Stimulated activated CD8-positive, alpha-beta memory T cell treated with anti-CD3 and anti-CD28 coated beads, Interleukin-15, amount 100 ng/mL, for 24 hours (primary cell): ENCODE measurements at places on chromosomes 13 and 19.

DNA sequence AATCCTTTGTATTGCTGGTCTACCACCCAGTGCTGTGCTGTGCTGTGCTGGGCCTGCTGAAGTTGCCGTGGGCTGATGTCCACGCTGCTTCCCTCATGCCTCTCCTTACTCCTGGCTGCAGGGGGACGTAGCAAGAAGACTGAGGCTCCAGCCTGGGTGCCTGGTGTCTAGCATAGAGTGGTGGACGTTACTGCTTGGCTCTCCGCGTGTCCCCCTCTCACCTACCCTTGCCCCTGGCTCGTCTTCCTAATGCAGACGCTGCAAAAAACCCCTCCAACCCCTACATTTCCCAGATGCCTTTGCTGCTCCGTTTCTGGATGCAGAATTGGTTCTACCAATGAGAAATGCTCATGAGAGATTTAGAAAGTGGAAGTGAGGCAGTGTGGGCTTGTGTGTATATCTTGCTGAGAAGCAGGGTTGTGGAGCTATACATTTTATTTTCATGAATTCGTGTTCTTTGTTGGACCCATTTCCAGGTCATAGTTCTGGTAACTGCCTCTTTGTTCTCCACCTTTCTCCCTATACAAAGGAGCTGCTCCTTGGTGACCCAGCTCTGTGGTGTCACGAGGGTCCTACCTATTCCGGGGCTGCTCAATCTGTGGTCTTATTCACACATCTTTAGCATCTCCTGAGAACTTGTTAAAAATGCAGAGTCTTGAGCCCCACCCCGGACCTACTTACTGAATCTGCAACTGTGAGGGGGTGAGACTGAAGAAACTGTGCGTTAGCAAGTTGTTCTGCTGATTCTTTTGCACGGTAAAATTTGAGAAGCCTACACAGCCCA, 7.9 kb upstream of the DENND1C start:
- DNase-seq = no peak

DNA sequence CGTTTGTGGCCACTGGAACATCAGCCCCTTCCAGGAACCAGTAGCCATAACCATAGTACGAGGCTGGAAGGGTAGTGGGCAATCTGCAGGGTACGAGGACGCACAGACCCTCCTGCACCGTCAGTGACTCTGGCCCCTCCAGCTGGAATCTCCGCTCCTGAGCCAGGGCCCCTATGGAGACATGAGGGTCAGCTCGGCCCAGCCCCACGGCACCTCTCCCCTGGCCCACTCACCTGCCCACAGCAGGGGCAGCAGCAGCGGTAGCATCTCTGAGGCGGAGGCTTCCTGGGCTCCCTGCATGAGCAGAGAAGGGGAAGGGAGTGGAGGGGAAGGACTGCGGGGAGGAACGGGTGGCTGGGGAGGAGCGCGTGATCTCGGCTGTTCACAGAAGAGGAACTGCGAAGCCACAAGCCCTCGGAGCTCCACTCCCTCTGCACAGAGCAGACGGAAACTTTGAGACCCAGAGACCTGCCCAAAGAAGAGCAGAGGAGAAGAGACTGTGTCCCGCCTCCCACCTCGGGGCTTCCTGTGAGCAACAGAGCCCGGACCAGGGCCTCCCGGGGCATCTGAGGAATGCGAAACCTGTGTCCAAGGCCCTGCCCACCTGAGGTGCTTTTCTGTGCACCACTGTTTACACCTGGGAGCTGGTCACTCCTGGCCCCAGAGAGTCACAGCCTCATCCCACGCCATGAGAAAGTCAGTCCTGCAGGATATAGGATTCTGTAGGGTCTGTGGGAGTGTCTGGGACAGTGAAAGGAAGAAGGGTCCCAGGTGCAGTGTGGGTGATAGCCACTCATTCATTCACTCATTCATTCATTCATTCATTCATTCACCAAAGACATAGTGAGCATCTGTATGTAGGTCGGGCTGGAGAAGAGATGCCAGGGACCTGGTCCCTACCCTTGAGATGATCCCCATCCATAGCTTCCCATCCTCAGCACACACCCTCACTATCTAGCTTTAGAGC, at the start of gene SIGLEC6:
Gene SIGLEC6 (minus strand): TSS at position 322 of the 967 bp plus-strand sequence. CDS start 22 bp downstream, at position 300.
- no peak for DNase-seq

DNA sequence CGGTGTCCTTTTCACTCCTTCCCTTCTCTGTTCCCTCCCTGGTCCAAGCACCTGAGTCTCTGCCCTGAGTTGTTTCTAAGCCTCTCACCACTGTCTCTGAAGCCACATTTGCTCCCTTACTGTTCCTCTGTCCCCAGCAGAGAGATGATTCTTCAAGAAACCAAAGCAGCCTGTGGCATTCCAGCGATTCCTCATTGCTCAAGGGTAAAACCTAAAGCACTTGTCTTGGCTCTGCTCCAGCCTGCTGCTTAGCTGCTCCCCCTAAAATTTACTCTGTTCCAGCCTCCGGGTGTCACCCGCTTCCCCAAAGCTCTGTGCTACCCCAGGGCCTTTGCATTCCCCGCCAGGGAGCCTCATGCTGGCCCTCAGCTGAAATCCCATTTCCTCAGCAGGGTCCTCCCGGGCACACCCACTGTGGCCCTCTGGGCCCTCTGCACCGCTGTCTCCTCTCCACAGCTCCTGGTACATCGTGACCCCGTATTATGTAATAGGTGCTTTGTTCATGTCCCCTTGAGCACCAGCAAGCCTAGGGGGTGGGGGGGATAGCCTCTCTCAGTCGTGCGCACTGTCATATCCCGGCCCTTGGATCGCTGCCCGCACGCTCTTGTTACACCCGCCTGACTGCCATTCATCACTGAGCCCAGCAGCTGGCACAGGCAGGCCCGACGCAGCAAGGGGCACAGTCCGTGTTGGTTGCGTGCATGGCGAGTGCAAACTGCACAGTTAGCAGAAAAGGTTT, 15.8 kb downstream of the TECR start:
- no peak for DNase-seq

GRCh38 chr19:12796146-12797071, 5.1 kb downstream of the JUNB start:
- DNase-seq = no peak

DNA sequence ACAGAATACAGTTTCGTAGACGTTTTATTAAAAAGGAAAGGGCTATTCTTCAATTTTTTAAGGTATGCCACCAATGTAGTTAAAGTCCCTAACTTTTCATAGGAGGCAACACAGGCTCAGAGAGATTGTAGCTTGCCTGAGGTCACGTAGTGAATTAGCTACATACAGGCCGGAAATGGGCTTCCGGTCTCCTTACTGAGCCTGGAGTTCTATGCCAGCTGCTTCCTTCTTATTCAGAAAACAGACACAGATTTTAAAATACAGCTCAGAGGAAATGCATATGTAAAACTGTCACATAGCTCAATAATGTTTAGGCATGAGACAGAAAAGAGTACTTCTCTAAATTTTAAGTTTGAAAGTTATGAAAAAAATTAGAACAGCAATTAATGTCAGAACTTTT, 85.4 kb upstream of the TUBA3C start:
- DNase-seq = no peak

DNA sequence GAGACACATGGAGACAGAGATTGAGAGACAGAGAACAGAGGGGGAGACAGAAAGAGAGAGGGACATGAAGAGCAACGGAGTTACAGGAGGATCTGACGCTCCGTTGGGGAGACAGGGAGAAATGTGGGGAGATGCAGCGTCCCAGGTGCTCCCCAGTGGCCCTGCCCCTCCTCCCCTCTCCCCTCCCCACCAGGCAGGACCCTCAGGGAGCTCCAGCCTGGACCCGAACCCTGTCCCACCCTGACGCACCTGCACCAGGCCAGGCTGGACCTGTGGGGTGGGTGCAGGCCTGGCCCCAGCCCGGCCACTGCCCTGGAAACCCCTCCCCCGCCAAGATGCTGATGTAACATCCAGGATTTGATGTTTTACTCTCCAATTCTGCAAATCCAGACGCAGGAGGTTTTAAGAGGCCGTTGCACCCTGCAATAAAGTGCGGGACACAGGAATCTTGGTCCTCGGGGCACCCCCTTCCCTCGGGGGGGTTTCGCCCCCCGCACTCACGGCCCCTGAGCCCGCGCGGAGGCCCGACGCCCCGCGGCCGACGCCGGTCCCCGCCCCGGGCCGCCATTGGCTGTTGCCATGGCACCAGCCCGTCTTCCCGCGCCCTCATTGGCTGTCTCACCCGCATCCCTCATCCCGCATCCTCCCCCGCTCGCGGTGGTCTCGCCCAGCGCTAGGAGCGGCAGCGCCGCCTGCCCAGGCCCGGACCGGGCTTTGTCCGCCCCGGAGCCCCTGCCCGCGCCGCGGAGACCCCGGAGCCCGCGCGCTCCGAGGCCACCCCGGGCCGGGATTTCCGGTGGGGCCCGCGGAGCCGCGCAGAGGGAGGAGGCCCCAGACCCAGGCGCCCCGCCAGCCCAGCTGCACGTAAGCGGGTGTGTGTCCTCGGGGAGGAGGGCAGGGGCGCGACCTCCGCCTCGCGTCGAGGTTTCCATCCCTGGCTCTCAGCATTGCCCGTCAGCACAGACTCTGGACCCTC, at the start of gene APC2:
Gene APC2 (plus strand): TSS at position 655 of the 976 bp plus-strand sequence. CDS start 2,881 bp downstream, outside the sequence.
- no peak for DNase-seq

GRCh38 chr13:60152114-60152513, 11.6 kb downstream of the DIAPH3 start:
- no peak for DNase-seq

- DNase-seq = no peak
Observed at GRCh38 chr13:79522583-79522982, 41.6 kb downstream of the NDFIP2 start.

DNA sequence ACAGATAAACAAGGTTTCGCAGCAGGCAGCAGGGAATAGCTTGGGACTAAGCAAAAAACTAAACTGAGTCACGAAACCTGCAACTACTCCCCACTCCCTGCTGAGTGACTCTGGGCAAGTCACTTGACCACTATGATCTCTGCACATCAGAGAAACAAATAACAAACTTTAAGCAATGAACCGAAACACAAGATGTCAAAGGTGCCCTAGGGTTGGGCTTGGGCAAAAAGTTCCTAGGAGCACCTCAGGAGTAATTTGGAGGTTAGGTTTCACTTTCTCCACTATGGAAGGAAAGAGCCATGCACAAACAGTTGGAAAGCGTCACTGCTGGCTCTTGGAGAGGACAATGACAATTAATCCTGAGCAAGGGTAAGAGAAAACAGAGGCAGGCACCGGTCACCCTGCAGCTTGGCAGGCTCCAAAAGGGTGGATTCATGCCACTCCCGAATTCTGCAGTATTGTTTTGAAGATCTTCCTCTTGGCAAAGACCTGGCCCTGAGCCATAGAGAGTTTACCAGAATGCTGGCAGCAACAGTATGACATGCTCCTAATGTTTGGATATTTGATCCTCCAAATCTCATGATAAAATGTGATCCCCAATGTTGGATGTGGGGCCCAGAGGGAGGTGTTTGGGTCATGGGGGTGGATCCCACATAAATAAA, 60.3 kb downstream of the CRYL1 start:
- DNase-seq = no peak

- no peak for DNase-seq
Observed at GRCh38 chr13:69970520-69970919, 137.1 kb upstream of the ATXN8OS start.

GRCh38 chr13:50586414-50587083, 256.9 kb downstream of the DLEU7 start:
- DNase-seq = no peak

DNA sequence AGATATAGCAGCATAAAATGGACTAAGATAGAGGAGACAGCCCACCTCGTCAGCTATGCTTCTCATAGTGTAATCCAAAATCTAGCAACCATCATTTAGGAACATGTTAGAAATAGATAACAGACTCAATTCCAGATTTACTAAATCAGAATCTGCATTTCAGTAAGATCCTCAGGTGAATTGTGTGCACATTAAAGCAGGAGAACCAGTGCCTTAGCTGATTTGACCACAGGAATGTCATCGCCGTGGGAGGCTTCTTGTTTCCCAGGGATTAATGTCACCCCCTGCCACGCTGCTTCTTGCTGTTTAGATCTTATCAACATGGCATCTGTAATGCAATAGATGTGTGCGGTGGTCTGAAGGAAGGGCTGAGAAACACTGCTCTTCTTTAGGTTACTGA, 84.0 kb downstream of the GPC5 start:
- DNase-seq = no peak

DNA sequence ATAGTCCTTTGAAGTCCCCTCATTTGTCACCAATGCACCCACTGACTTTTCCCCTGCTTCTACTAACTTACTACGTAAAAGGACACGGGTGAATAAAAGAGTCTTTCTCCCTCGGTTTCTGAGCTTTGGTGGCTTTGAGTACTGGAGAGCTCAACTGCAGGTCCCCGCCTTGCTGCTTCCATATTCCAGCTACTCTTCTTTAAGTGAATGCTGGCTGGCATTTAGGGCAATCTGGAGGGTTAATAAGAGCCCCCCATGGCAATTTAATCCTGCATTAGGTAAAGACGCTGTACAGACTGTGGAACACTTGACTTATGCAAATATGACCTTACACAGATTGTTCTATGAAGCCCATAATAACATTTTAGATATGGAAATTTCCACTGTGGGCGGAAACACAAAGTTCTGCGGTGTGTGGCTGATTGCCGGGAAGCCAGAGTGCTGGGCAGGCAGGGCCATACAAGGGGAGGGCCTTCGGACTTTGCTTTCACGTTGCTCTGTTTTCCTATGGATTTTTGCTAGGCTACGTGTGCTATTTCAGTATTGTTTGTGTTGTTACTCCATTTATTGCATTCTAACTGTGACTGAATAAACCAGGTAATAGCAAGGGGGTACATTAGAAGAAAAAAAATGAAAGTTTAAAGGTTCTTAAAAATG, 97.5 kb downstream of the SLC10A2 start:
- no peak for DNase-seq

- DNase-seq = no peak
Observed at GRCh38 chr19:47703301-47703700, 9.9 kb upstream of the EHD2 start.

- no peak for DNase-seq
Observed at GRCh38 chr13:70668293-70668692, 560.0 kb upstream of the KLHL1 start.

- DNase-seq = no peak
Observed at GRCh38 chr13:78657699-78658629, 991 bp downstream of the OBI1 start.

- DNase-seq = no peak
Observed at GRCh38 chr13:36981156-36981743, 17.9 kb downstream of the ALG5 start.

DNA sequence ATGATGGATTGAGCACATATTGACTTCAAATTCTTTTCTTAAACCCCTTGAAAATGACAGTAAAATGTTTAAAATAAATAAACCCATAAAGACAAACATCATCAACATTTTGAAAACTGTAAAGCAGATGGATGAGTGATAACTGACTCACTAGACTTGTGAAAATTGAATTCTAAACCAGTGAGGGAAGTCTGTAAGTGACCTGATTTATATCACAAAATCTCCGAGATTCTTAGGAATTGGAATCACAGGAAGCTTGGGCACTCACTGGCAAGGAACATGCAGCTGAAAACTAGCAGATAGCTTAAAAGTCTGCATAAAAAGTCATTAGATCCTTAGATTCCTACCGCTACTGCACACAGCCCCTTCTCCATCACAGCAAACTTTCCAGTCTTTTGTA, 51.3 kb upstream of the TSC22D1 start:
- DNase-seq = no peak

GRCh38 chr19:45180936-45181335, 2.4 kb downstream of the BLOC1S3 start:
- DNase-seq = no peak

GRCh38 chr13:86848716-86849115, 822.5 kb upstream of the SLITRK5 start:
- no peak for DNase-seq
